ENCODE measurements at places on chromosomes 7 and 10.
A peak's percentile ranks its signal among the peaks of the same experiment; 100 is the strongest.

DNA sequence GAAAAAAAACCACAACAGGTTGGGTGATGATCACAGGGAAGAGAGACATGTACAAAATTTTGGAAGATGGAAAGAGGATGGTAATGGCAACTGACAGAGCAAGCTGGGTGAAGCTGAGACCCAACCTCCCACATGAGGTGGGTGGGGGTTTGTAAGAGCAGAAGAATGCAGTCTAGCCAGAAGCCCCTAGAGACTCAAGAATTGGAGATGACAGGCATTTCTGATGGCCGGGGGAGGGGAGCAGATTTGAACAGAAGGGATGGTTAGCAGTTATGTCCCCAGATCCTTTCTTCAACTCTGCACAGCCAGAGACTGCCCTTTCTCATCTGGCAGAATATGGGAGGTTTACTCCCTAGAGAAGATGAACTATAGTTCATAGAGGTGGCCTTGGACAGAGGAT lies 208.0 kb downstream of the GALNT17 start:
- DNase-seq: no peak

GRCh38 chr10:100114976-100115770 lies 33.5 kb upstream of the CPN1 start:
- DNase-seq: no peak

DNA sequence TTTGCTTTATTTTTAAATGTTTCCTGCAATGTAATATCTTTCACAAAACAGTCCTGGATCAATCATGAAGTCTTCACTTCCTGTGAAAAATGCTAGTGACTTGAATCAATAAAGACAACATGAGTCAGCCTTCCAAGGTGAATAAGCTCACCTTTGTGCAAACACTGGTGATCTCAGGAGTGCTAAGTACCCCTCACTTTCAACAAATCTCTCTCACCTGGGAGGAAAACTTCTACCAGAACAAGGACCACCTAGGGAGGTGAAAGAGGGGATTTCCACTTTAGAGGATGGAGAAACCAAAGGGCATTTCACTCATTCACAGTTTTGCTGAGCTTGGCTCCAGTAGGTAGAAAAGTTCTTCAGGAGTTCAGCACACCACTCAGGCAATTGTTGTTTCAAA lies 64.8 kb downstream of the CALD1 start:
- no peak for DNase-seq

DNA sequence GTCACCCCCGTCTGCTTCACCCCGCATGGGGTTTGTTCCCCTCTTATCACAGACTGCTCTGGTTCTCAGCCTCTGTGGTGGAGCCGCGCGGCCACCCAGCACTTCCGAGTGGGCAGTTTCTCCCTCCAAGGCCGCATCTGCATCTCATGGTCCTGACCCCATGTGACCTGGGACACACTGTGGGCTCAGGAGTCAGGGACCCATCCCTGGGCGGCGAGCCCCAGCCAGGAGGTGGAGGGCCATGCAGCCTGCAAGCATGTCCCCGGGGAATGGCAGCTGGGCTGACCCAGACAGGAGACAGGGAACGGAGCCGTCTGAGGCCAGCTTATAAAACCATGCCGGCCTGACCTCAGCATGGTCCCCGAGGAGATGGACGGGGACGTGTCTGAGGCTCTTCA lies 25.2 kb upstream of the TTYH3 start:
- no peak for DNase-seq

DNA sequence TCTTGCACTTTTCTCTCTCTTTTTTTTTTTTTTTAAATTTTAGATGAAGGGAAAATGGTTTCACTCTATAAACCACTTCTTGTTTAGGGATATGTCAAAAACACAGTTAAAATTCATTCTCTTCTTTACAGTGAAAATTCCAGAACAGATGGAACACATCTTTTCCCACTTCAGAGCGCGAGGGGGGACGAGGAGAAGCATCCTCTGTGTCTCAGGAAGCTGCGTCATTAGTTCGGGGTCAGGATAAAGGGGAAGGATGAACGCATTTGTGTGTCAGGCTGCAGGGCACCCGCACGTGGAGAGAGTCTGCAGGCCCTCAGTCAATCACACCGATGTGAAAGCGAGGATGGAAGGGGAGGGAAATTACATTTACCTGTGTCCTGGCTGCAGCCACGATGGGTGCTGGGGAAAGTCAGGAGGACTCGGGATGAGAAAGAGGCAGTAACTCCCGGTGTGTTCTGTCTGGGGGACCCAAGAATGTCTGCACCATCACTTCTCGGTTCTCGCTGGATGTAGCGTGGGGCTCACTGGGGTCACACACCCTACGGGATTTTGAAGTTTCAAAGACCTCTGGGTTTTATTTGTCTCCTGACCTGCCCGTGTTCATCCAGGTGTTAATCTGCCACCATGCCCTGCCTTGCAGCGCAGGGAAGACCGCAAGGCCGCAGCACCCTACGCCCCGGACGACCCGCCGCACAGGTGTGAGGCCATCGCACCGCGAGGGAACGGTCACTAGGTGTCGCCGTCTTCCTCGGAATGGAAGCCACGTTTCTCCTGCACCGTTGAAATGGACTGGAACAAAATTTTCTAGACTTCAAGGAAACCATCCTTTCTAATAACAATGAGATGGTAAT lies 66.7 kb upstream of the PITRM1 start:
- peak; percentile 67 for DNase-seq

GRCh38 chr10:77320971-77321471 lies 316.6 kb downstream of the KCNMA1 start:
- DNase-seq: no peak

GRCh38 chr7:14235056-14235455 lies 245.6 kb upstream of the ETV1 start:
- no peak for DNase-seq

GRCh38 chr10:112526139-112526538 lies 79.1 kb downstream of the VTI1A start:
- no peak for DNase-seq
